T-helper 17 cell (primary cell): ENCODE measurements at places on chromosomes 4 and X.

DNA sequence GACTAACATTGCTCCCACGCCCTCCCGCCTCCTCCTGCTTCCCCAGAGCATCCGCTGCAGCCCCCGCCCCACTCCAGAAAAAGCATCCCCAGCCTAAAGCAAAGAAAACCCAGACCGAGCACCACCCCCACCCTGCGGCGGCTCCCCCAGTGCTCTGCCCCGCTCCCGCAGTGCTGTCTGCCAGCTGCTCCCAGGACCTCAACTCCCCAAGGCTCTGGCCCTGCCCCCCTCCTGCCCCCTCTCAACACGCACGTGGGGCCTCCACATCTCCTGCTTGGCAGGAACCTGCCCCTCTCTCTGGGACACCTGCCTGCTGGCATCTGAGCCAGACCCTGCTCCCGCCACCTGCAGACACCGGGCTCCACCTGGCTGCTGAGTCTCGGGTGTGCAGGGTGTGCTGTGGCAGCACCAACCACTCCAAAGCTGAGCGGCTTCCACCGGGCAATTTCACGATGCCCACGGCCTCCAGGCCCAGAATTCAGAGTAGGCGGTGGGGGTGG is 79.4 kb downstream of the FAM53A start:
- no peak for DNase-seq

DNA sequence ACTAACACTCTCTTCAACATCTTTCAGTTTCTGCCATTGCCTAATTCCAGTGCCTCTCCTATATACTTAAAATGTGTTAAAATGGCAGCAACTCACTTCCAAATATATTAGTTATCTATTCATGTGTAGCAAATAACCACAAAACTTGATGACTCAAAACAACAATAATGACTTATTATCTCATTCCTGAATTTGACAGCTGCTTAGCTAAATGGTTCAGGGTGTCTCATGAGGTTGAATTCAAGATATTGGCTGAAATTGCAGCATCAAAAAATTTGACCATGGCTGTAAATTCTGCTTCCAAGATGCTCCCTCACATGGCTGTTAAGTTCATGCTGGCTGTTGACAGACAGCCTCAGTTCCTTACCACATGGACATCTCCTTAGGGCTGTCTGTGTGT is 25.3 kb downstream of the PITX2 start:
- no peak for DNase-seq

DNA sequence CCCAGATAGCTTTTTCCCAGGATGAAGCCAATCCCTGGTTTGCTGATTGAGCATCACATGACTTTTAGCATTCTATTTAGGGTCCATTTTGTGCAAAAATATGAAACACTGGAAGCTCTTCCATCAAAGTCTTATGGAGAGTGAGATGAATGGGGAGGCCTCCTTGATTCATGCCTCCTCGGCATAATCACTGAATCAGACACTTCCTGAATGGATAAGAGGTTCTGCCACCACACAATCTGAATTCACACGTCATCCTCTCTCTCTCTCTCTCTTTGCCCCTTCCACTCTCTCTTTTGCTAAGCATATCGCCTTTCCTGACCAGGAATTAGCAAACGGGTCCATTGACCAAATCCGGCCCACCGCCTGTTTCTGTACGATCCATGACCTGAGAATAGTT is 68.7 kb downstream of the CRMP1 start:
- no peak for DNase-seq

DNA sequence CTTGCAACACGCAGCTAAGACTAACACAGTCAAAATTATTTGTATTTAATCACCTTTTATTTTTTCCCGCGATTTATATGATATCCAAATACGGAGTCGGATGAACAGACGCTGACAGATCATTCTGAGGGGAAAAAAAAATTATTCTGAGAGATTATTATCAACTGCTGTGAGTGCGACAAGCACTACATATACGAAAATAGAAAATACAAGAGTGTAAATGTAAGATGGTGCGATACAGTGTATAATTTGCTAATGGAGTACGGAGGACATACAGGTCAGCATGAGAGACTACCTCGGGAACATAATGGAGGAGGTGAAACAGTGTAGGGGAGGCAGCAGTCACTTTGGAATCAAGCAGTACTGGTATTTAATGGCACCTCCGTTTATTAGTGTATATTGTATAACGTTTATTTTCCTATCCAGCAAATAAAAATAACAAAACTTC is 2.8 kb upstream of the LIN54 start:
- DNase-seq = no peak

DNA sequence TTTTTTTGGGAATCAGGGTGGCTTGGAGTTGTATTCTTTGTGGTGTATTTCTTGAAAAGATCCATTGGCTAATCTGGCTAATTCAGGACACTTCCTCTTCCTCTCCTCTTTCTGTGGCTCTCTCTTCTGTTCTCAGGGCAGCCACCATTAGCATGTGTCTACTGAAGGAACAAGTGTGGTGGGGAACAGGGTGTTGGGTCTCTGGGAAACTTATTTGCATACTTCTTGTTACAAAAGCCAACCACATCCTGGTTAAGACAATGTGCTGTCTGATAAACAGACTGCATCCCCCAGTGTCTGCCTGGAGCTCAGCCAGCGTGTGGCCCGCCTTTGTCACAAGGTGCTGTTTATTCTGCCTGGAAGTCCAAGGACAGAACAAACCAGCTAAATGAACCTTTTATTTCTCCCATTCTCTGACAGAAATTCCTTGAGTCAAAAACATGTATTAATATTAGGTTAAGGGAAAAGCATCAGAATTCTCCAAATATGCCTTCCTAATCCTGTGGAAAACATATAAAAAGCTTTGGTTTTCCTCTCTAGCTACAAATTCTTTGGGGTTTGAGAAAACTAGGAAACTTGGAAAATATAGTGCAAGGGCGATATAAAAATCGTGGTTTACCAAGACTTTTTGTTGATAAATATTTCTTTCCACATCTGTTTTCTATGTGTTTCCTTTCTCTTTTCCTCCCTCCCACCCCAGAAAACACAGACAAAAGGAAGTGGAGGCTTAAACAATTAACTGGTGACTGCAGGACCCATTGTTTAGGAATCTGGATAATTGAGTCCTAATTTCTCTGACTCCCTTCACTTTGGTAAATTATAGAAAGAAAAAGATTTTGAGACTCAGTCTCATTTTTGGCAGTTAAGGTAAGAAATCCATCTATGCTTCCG is 203.6 kb downstream of the SPRY1 start:
- peak; percentile 18 for DNase-seq

DNA sequence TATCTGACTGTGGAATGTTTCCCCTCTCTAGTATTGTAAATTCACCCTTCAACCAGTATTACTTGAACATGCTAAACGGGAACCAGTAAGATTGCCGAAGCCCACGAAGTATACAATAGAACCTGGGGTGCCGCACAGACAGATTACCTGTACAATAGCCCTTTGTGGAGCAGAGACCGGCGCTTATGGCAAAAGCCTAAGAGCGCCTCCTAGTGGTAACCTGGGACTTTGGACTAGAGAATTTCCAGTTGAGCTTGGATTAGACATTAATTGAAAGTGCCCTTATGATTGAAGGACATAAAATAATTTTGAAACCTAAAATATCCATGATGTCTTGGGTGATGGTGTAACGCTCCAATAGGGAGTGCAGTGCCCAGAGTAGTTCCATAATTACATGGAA is 14.1 kb downstream of the ZNF157 start:
- DNase-seq = peak; percentile 27

DNA sequence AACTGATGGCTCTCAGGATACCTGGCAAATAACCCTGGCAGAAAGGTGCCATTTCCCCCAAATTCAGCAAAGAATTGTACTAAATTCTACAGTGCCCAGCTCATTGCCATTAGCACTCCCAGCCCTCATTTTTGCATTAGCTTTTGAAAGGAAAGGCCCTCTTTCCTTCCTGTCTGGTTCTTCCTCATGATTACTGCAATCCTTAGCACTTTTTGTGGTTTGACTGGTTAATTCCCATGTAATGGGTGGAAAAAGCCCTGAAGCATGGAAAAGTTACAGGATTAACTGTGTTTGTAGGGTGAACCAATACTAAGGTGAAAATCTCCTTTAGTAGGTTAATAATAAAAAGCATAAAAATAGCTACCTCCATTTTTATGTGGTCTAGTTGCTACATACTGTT is 139.5 kb downstream of the NPNT start:
- DNase-seq = no peak

- DNase-seq = no peak
Measured at GRCh38 chrX:39601231-39602177, 496.3 kb downstream of the BCOR start.

DNA sequence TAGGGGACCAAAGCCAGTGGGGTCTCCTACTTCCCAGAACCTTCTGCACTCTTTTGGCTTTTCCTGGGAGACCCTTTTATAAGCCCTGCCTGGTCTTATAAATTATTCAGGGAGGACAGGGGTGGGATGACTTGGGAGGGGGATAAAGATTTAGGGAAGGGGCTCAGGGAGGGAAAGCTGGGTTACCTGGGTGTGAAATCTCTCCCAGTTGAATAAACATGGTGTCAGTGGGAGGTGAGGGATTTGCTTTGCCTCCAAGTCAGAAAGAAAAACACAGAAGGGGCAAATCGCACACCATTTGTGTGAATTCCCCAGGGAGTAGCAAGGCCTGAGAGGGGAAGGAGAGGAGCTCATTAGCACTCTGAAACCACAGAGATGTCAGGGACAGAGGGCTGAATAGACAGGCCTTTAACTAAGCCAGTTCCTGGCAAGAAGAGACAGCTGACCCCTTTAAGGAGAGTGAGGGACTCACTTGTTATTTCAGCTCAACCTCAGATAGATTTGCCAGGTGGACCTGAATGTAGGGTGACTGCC is at the start of gene RIPPLY1:
Gene RIPPLY1 (minus strand): TSS at position 51 of the 534 bp plus-strand sequence. CDS start 54 bp downstream, outside the sequence.
- DNase-seq = no peak

- no peak for DNase-seq
Measured at GRCh38 chr4:144340931-144341330, 200.4 kb upstream of the GYPA start.

DNA sequence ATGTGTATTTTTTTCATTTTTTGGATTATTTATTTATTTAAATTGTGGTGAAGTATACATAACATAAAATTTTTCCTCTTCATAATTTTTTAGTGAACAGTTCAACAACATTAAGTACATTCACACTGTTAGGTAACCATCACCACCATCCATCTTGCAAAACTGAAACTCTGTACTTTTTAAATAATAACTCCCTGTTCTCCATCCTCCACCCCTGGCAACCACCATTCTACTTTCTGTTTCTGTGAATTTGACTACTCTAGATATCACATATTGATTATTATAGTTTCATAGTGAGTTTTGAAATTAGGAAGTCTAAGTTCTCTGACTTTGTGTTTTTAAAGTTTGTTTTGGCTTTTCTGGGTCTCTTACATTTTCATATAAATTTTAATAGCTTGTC is 89.3 kb upstream of the STX18 start:
- DNase-seq = no peak
